ENCODE measurements at places on chromosomes 7 and 10.

- DNase-seq, result no peak
These were observed 371.1 kb downstream of the PRPF18 start for GRCh38 chr10:13957856-13958255.

- DNase-seq, result no peak
These were observed 94.4 kb upstream of the SKAP2 start for GRCh38 chr7:26958834-26959233.

GRCh38 chr7:140982508-140982907, 32.2 kb downstream of the MRPS33 start:
- DNase-seq, result no peak

DNA sequence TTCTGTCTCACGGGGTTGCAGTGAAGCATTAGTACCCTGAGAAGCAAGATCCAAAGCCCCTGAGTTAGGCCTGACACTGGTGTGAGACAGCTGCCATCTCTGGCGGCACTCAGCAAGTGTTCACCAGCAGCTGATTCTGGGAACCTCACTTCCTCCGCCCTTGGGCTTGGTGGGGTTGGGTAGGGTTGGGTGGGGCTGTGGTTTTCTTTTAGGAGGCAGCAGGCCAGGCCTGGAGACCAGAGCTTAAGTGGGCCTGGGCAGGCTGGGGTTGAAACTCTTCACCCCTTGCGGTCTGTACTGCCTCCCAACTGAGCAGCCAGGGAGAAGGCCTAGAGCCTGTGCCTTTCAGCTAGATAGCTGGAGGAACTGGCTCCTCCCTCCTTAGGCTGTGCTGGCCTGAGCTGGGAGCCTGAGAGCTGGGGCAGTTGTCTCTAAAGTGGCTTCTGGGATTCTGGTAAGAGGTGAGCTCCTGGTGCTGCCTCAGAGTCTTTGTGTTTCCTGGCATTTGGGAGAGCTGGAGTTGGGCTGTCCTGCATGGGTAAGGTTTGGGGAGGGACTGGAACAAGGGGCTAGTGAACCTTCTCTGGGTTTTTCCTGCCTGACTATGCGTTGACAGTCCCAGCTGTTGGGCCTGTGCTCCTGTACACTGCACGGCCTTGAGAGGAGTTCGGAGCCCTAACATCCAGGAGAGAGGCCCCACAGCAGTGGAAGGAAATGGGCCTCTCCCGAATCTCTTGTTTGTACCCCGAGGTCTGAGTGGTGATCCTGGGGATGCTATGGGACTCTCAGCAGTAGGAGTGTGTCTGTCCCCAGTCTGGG, 5.1 kb downstream of the TSPAN14 start:
- peak; percentile 45 for DNase-seq

DNA sequence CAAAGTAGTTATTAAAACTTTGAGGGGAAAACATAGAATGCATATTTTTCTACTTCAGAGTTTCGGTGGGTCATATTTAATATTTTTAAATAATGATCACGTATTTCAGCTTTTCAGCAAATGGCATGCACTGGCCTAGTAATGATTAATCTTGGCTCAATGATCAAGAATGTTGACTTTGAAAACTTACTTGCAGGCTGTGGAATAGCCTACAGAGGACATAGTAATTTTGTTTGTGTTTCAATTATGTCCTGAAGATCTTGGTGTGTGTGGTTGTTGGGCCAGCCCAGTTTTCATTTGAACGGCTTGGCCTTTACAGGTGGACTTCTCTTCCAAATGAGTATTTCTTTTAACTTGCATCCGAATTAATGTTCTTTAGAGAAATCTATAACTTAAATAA, 35.1 kb downstream of the ADD3 start:
- no peak for DNase-seq

DNA sequence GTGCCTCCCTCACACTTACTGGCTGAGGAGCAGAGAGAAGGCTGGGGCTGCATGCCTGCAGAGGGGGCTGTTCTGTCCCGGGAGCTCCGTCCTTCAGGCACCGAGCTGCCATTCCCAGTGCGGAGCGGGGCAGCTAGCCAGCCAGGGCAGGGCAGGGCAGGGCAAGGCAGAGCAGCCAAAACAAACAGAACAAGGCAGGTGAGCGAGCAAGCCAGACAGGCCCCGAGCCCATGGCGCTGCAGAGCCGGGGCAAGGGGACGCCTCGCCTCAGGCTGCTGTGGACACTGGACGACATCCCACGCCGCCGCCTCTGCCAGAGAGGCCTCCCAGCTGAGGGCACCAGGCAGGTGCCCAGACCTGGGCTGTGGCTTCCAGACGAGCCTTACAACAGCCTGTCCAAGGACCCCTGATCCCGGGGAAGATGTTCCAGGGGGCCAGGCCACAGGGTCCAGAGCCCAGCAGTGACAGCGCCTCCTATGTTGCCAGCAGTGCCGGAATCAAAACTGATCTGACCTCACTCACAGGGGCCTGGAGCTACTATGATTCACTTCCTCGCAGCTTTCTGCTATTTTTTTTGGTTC, 8.2 kb upstream of the NDST2 start:
- no peak for DNase-seq

- no peak for DNase-seq
These were observed 410.5 kb downstream of the PAXIP1 start for GRCh38 chr7:154592388-154592787.

GRCh38 chr10:119461380-119461779, 81.1 kb downstream of the RGS10 start:
- DNase-seq, result no peak

- DNase-seq, result no peak
These were observed 63.5 kb downstream of the LGI1 start for GRCh38 chr10:93821051-93821772.

DNA sequence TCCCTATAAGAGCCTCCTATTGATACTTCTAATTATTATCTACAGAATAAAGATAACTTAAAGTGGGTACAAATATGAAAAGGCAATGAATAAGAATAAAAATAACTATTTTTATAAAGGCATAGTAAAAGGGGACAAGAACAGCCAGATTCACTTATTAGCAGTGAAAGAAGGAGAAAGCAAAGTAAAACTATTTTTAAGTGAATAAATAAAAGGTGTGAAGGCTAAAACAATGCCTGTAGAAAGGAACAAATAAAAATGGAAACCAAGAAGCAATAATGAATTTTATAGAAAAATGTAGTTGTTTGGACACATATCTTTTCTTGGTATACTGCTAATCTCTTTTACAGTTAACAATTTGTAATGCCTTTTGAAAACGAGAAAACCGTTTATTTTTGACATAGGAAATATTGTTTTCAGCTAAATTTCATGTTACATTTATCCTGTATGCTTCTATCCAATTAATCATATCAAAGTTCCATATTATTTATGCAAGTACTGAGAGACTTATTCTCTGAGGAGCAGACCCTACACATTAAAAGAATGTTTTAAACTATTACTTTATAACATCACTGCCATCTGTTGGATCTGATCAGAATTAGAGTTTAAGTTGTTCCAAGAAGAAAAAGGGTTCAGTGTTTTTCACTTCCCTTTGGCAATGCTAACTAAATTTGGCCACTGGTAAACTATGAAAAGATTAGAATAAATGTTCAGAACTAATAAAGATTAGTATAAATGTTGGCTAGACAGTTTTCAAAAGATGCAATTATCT, 59.1 kb downstream of the ARMC3 start:
- DNase-seq, result no peak

DNA sequence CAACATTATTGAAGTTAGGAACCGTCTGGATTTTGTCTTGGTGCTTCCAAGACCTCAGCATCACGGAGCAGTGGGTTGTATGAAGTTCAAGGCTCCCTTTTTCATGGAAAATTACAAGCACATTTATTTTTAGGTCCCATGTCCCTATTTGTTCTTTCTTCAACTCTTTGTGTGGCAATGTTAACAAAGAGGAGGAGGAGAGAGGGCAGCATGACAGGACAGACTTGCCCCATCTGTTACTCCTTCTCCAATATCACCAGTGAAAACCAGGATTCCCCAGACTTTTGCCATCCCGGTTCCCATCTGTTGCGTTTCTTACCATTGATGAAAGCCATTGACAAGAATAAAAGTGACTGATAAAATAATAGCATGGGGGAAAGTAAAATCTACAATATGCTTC, 28.6 kb downstream of the EEPD1 start:
- DNase-seq, result no peak

DNA sequence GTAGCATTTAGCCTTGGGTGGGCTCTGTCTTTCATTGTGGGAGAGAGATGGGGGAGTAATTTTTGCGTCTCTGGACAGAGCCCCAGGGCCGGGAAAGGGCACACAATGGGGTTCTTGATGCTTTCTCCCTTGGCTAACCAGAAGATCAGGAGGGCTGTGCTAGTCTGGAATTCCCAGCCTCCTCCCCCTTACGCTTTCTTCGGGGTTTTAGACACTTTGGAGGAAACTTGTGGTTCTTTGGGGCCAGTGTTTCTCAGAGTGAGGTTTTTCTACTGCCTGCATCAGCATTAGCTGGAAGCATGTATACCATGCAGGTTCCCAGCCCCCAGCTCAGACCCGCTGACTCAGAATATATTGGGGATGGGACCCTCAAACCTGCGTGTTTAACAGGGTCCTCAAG, 7.0 kb downstream of the NEURL1 start:
- DNase-seq, result no peak

GRCh38 chr10:124732931-124733570, 11.1 kb downstream of the FAM53B start:
- DNase-seq, result no peak

DNA sequence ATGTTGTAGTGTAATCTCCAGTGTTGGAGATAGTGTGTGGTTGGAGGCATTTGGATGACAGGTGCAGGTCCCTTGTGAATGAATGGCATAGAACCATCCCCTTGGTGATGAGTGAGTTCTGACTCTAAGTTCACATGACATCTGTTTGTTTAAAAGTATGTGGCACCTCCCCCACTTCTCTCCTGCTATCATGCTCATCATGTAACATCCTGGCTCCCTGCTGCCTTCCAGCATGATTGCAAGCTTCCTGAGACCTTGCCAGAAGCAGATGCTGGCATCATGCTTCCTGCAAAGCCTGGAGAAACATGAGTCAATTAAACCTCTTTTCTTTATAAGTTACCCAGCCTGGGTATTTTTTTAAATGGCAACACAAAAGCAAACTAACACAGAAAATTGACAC, 499.0 kb upstream of the SEMA3D start:
- DNase-seq, result no peak

DNA sequence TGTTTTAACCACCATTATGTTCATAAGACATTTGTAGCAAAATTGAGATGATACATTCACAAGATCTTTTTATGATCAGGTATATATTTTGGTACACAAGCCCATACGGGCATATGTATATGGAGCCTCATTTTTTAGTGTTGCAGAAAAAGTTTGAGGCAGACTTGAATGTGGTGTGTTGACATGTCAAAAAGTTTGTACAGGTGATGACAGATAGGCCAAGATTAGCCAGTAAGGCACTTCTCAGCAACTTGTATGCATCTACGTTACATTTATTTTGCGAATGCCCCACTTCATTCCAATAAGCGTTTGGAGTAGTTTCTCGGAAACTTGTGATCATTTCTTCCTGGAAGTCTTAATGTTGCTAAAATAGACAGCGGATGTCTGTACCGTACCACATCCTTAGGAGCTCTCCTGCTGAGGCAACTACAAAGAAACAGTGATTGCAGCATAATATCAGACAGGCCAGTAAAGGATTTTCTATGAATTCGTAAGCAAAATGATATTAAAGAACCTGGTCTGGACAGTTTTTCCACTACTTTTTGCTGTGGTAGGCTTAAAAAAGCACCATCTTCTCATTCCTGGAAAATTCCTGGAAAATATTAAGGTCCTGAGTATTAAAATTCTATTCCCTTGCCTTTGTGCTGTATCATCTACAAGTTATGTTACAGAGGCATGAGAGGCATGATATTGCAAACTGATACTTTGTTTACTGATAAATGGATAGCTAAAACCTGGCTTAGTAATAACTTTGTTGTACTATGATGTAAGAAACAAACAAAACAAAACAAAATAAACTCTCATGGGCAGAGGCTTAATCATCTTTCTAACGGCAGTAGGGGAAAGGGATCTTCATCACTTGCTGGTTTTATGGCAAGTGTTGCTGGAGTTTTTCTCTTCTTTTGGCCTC, 153.6 kb downstream of the HDAC9 start:
- DNase-seq, result no peak

- DNase-seq, result no peak
These were observed 112.6 kb upstream of the TBX20 start for GRCh38 chr7:35366167-35367155.

GRCh38 chr7:100022621-100023020, 7.2 kb downstream of the ZKSCAN1 start:
- no peak for DNase-seq

DNA sequence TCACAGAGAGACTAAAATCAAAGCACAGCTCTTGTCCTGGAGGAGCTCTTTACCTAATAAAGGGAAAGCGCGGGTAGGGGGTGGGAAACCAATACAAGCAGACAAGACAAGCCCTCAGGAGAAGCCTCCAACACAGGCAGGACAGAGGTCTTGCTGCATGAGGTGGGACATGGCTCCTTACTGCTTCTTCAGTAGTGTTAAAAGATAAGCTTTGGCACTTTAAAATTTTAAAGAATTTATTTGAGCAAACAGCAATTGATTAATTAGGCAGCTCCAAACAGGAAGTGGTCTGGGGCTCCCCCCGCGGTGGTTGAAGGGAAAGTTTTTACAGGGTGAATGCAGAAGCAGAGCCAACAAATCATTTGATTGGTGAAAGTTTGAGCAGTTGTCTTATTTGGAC, 50.3 kb upstream of the MACC1 start:
- DNase-seq, result no peak

DNA sequence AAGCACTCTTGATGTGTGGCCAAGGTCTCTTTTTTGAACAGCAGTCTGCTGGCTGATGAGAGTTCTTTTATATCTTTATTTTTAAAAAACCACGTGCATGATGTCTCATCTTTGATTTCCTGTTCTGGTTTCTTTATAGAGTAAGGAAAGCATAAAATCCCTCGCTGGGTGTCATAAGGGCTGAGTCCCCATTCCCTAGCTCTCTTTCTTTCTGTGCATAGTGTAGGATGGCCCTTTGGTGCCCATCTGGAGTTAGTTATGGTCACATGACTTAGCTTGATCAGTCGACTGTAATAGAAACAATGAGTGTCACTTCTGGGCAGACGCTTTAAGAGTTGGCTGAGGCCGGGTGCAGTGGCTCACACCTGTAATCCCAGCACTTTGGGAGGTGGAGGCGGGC, 38.5 kb downstream of the GHRHR start:
- DNase-seq, result no peak

DNA sequence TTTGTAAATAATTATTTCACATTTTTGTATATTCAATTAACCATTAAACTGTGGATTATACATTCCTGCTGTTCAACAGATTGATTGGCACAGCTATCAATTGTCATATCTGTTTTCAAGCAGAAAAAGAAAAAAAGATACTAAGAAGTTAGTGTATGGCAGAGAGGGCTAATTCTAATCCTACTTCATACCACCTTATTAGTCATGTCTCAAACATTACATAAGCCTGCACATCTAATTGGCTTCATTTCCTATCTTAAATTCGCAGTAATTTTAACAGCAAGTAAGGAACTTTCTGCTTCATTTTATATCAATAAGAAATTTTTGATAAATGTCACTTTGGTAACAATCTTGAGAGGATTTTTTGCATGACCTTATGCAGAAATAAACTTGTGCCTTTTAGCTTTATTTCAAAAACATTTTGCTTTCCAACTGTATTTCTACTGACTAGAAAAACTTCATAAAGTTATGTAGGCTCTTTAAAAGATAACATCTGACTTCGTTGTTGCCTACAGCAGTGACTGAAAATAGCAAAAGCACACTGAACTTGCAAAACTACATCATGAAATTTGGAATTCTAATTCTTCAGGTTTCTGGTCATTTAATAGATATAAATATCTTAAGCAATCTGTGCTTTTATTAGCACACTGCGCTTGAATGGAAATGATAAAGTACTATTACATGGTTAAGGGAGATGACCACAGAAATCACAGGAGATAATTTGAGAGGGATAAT, 111.5 kb downstream of the SEMA3C start:
- no peak for DNase-seq

Data from stimulated activated CD8-positive, alpha-beta memory T cell treated with anti-CD3 and anti-CD28 coated beads, Interleukin-2, amount 100 ng/mL, for 1 hour (primary cell).